Left hindlimb (tissue), 1 donor: ENCODE measurements at places on chromosomes 11 and 22.

GRCh38 chr11:124841840-124842239, 23.4 kb upstream of the ROBO3 start:
- no peak for DNase-seq

- DNase-seq, result no peak
Observed at GRCh38 chr22:46826438-46827135, 64.1 kb downstream of the TBC1D22A start.

DNA sequence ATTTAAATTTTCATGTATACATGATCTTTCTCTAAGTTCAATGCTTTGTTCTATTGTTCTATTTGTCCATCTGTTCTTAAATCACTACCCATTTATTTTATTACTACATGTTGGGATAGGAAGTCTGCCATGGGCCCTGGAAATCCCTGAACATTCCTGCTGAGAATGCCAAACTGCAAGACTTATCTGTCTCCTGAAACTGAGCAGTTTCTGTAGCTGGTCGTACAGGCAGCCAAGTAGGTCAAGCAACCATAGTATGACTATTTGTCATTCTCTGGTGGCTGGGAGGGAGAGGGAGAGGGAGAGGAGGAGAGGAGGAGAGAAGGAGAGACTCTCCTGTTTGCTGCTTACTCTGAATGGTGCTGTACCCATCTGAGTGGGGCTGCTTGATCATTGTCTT, 82.8 kb upstream of the SNX19 start:
- no peak for DNase-seq

- DNase-seq, result peak; percentile 93
Observed at GRCh38 chr22:46737976-46738646, at the start of gene CERK. TSS of gene CERK (minus strand) at chr22:46738252. CDS start at chr22:46738148, 104 bp downstream.

DNA sequence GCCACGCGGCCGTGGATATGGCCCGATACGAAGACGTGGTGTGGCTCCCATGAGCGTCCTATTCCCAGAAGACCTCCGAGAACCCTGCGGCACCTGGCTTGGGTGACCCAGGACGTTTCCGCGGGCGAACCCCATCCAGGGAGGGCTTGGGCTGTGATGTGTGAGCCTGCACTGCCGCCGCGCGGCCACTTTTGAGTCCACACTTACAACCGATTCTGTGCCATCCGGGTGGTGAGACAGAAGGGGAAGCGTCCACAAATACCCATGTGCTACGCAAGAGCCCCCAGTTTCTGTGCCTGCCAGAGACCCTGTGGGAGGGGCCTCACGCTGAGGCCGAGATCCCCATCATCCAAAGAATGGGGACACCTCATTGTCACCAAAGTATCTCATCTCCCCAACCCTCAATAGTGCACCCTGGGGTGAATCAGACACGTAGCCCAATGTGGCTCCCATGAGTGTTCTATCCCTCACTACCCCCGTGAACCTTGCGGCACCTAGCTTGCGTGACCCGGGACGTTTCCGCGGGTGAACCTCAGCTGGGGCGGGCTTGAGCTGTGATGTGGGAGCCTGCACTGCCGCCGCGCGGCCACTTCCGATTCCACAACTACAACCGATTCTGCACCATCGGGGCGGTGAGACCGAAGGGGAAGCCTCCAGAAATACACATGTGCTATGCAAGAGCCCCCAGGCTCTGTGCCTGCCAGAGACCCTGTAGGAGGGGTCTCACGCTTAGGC, 4.6 kb upstream of the H19 start:
- no peak for DNase-seq
